NCI-H510A (cell line): ENCODE measurements at places on chromosomes 5 and 9.

GRCh38 chr5:68277431-68277830, 61.9 kb downstream of the PIK3R1 start:
- DNase-seq, result no peak

DNA sequence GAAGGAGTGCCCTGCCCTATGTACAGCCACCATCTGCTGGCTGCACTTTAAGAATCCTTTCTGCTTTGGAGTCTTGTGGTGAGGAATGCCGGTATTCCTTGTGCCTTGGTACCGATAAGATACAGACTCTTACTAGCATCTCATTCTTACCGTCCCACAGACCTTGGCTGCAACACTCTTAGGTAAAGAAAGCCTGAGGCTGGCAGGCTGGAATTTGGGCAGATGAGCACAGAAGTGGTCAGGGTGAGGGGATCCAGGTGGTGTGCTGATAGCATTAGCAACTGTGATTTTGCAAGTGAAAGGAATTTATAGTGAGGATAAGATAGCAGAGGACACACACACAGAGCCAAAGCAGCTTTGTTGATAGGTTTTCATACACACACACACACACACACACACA, 198.1 kb downstream of the ENC1 start:
- no peak for DNase-seq

GRCh38 chr5:37966291-37966690, 126.5 kb upstream of the GDNF start:
- DNase-seq, result no peak

- DNase-seq, result no peak
These were observed 16.1 kb downstream of the HNRNPH1 start for GRCh38 chr5:179607160-179607931.

GRCh38 chr9:98927724-98928123, 16.0 kb upstream of the COL15A1 start:
- no peak for DNase-seq

DNA sequence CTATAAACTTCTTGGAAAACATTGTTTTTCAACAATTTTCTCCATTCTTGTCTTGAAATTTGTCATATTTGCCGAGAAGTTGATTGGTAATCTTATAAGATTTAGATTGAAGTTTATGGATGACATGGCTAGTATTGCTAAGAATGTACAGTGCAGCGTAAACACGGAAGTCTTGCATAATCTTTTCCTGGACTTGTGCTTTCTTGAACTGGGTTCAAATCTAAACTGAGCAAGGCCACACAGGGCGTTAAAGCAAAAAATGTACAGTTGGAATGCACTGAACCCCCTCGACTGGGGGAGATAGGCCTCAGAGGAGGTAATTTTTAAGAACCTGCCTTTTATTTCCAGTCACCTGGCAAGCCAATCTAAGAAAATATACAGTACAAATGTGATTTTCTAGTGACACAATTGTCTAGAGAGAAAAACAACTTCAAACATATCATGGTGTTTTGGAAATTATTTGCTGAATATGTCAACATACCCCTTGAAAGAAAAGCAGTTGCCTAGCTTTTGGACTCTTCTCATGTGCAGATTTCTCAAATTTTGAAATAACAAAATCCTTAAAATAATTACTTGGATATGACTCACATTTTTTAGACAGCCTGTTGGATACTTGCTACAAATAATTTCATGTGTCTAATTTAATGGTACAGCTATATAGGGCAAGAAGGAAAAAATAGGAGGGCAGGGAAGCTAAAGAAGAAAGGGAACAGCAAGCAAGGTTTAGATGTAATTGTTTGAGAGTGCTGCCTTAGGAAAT, 18.5 kb upstream of the GAS1 start:
- no peak for DNase-seq

GRCh38 chr5:169161022-169161680, 139.8 kb downstream of the SLIT3 start:
- DNase-seq, result no peak

- DNase-seq, result no peak
These were observed 851 bp upstream of the EEIG1 start for GRCh38 chr9:127981559-127982121.

GRCh38 chr9:87503927-87504326, 6.3 kb downstream of the DAPK1 start:
- DNase-seq, result no peak

DNA sequence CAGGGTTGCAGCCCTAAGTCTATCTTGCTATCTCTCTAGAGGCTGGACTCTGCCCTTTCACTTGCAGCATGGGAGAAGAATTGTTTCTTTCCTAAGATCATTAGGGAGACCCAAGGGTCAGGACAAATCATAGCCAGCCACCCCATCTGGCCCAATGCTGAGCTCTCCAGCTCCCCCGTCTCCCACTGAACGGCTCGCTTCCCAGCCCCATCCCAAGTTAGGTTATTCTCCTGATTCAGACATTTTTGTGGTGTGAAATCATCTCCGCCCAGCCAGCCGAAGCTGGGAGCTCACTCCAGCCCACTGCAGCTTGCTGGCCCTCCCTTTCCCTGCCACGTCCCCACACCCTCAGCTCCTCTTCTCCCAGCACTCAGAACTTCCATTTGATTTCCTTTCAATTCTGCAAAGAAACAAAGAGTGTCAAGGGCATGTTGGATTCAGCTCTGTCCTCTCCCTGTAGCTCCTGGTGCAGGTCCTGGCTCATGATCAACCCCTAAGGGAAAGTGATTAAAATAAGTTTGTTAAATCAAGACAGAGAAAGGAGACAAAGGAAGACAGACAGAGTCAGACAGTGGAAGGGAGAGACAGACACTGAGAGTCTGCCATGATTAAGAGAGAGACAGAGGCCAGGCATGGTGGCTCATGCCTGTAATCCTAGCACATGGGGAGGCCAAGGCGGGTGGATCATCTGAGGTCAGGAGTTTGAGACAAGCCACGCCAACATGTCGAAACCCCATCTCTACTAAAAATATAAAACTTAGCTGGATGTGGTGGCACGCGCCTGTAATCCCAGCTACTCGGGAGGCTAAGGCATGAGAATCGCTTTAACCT, 12.6 kb upstream of the SPARC start:
- DNase-seq, result no peak

DNA sequence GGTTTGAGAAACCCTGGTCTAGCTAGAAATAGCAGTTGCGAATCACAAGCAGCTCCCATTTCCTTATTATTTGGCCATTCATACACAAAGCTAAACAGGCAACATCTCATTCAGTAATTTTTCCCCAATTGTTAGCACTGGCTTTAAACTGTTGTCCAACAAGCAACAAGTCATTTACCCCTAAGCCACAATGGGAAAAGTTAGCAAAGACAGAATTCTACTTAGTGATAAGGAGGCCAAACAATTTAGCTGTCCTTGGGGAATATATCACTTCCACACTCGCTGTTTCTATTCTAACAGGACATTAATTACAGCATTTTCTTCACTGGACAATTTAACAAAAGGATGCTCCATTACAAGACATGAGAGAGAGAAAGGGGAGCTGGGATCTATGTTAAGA, 2.8 kb downstream of the MYO10 start:
- DNase-seq, result no peak

DNA sequence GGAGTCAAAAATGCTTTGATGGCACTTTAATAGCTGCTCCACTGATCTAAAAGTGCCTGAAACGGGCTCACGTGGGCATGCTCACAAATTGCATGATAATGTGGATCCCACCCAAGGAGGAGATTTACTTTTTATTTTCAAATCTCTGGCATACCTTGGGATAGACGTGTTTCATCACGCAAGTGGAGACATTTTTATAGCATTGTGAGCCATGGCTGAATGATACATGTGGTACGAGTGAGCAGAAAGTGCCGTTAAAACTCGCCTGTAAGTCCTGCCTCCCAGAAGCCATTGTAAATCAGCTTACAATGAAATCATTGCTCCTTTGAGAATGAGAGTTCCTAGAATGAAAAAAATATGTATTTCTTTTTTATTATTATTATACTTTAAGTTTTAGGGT, 514.7 kb downstream of the MAT2B start:
- DNase-seq, result no peak

DNA sequence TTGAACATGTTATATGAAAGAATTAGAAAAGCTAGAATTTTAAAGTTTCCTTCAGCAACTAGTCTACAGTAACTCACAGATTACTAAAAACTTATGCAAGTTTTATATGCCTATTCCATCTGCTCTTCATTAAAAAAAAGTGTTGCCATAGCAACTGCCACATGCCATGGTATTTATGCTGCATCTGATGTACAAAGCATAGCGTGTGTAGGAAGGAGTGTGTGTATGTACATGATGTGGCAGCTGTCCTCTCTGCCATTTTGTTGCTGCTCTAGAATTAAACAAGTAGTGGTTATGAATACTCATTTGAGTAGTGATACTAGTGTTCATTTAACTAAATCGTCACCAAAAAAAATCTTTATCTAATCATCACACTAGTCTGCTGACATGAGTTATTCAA, 593.5 kb downstream of the CETN3 start:
- no peak for DNase-seq

- DNase-seq, result no peak
These were observed 4.8 kb downstream of the NINJ1 start for GRCh38 chr9:93129286-93129685.

DNA sequence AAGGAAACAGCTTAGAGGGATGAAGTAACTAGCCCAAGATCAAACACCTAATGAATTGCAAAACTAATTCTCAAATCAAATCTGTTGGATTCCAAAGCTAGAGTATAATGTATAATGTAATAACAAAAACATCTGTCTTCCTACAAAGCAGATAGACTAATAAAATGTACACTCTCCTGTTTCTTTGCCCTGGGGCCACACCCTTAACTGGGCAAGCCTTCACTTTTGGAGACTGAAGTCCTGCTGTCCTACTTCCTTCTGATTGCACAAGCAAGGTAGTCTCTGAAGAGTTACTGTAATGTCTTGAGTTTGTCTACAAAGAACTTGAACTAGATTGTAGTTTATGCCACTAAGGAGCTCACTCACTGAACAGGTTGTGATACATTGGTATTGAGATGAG, 2.5 kb downstream of the TTC1 start:
- no peak for DNase-seq

GRCh38 chr9:114893221-114894010, 37.0 kb downstream of the TNFSF8 start:
- DNase-seq, result no peak

DNA sequence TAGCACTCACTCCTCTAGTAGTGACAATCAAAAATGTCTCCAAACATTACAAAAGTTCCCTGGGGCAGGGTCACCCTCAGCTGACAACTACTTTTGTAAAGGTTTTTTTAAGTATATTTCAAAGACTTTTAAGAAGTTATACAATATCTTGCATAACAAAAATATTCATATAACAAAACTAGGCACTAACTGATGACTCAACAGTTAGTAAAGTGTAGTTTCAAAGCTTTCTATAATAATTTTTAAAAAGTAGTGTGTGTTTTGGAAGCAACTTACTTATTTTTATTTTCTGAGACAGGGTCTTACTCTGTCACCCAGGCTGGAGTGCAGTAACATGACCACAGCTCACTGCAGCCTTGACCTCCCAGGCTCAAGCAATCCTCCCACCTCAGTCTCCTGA, 84.9 kb downstream of the BAAT start:
- DNase-seq, result no peak

DNA sequence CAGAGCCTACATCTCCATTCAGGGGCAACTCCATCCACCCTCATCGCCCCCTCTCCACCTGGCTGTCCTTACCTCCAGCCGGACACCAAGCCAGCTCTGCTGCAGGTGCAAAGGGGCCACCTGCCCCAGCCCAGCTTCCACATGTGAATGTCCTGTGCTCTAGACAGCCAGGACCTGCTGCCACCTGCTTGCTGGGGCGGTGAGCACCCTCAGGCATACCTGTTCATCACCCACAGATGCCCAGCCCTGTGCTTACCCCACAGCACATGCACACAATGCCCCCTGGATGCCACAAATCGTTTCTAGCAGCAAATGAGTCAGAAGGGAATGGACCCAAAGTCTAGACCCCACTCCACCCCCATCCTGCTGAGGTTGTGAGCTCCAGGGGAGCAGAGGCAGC, 13.3 kb upstream of the NKD2 start:
- no peak for DNase-seq
